ENCODE measurements at places on chromosomes 1 and 21.

DNA sequence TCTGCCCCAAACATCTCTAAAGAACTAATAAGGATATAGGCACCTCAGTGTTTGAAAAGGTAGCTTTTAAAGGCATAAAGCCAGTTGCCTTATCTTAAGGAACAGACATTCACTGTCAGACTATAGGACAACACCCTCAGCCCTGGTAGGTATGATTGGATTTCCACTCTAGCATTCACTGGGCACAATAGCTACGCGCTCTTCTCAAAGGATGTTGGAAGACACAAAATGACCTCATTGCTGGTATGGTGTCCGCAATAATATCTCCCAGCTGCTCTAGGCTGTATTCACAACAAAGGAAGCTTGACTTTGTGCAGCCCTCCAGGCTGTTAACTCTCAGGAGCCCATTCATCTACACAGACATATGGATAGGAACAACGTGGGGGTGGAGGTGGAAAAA lies 119.4 kb upstream of the CXADR start:
- no peak for DNase-seq

DNA sequence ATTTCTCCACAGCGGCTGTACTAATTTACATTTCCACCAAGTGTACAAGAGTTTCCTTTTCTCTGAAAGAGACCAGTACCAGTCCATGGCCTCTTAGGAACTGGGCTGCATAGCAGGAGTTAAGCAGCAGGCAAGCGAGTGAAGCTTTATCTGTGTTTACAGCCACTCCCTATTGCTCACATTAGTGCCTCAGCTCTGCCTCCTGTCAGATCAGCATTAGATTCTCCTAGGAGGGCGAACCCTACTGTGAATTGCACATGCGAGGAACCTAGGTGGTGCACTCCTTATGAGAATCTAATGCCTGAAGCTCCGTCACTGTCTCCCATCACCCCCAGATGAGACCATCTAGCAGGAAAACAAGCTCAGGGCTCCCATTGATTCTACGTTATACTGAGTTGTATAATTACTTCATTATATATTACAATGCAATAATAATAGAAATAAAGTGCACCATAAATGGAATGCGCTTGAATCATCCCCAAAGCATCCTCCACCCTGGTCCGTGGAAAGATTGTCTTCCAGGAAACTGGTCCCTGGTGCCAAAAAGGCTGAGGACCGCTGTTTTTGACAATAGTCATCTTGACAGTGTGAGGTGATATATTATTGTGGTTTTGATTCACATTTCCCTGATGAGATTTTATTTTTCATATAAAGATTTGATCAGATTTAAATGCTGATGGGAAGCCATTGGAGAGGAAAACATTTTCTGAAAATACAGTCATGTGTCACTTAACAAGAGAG lies 45.5 kb upstream of the MRPS6 start:
- no peak for DNase-seq

DNA sequence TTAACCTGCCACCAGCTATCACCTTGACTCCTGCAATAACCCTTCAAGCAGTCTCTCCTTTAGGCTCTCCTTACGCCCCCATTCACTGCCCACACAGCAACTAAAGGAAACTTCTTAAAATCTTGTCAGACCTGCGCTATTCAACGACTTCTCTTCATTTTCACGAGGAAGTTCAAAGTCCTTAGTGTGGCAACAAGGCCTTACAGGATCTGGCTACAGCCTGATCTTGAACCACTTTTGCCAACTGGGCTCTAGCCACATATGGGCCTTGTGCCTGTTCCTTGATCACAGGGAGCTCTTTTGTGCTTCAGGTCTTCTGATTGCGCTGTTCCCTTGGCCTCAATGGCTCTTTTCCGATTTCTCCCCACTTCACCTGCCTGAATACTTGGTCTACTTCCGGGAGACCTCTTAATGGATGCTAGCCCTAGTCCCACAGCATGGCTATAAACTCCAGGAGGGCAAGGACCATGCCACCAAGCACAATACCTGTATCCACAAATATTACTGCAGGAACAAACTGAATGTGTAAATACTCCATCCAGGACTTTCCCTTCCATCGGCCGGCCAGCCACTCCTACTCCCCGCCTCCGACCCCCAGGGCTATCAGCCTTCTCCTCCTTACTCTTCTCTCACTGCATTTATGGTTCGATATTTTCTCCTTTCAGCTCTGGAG lies 2.3 kb upstream of the CTNNBIP1 start:
- DNase-seq: no peak

DNA sequence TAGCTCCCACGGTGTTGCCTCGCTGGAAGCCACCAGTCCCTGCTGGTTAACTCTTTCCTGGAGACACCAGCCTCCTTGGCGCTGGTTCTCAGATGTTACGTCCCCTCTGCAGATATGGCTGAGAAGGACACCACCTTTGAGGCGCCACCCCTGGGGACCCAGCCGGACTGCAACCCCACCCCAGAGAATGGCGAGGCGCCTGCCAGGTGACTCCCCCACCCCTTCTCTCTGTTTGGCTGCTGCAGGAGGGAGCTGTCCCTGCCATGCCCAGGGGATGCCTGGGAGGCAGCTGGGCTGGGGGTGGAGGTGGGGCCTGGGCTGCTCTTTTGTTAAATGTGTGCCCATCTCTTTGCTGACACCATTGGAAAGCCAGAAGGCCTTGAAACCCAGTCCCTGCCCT lies 43.6 kb upstream of the TNFRSF1B start:
- no peak for DNase-seq

GRCh38 chr1:219963432-219963831 lies 35.1 kb upstream of the SLC30A10 start:
- no peak for DNase-seq

DNA sequence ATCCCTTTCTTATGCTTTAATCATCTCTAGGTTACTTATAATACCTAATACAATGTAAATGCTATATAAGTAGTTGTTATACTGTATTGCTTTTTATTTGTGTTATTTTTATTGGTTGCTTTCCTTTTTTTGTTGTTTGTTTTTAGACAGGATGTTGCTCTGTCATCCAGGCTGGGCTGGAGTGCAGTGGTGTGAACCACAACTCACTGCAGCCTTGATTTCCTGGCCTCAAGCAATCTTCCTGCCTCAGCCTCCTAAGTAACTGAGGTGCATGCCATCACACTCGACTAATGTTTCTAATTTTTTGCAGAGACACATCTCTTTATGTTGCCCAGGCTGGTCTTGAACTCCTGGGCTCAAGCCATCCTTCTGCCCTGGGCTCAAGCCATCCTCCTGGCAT lies 26.9 kb downstream of the KRTAP19-8 start:
- DNase-seq: no peak

DNA sequence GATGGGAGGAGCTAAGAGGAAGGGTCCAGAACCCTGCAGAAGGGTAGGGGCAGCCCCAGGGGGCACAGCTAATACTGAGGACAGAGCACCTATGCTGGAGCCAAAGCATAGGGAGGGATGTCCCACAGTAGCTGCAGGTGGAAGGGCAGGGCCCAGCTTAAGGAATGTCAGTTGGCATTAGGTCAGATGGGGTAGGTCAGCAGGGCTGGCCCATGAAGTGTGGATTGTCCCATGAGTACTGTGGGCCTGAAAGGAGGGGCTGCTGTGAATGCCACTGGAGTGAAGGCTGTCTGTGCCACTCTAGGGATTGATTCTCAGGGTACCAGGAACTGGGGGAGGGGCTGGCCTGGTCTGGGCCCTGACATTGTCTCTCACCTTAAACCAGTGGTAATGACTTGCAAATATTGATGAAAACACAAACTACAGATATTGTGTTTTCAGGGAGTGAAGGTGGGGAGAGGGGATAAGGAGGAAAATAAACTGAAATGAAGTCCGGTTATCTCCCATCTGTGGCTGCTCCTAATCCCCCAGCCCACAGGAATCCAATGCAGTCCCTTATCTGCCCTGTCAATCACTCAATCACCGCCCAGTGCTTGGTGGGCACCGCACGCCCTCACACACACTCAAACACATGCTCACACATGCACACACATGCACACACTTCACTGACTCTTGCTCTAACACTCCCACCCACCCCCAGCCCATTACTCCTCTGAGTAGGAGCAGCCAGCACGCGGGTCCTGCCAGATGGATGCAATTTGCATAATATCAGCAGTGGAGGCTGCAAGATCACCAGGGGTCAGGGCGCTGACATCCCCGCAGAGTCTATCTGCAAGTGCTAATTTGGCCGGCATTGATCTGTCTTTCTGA lies 27.8 kb downstream of the DMAP1 start:
- no peak for DNase-seq

GRCh38 chr1:230400007-230400344 lies 26.2 kb downstream of the PGBD5 start:
- DNase-seq: no peak

- DNase-seq: no peak
These were observed 4.1 kb upstream of the GRIK1 start for GRCh38 chr21:29943885-29944284.

DNA sequence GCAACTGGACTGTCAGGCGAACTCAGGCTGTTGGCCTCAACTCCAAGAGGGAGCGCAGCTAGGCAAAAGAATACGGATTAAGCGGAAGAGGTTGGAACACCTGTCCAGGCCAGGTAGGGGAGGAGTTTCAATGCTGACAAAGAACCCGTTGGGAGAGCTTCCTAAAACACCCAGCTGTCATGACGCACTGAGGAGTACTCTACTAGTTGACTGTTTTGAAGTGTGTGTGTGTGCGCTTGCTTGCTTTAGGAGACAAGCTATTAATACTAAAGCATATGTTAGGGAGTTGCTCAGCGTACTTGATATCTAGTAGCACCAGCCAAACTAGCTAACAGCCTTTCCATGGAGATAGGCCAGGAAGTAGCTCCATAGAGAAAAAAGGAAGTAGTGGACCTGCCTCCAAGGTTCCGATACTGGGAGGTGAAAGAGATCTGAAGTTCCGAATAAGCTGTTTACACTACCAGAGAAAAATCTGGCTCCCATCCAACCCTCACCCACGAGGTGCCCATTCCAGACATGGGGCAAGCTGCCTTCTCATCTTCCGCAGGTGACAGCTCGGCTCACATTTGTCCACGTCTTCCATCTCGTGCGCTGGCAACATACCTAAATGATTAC lies 974 bp upstream of the FNBP1L start:
- no peak for DNase-seq

DNA sequence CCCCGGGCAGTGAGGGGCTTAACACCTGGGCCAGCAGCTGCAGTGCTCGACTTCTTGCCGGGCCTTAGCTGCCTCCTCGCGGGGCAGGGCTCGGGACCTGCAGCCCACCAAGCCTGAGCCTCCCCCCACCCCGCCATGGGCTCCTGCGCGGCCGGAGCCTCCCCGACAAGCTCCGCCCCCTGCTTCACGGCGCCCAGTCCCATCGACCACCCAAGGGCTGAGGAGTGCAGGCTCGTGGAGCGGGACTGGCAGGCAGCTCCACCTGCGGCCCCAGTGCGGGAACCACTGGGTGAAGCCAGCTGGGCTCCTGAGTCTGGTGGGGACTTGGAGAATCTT lies 67.8 kb upstream of the NR5A2 start:
- DNase-seq: no peak

DNA sequence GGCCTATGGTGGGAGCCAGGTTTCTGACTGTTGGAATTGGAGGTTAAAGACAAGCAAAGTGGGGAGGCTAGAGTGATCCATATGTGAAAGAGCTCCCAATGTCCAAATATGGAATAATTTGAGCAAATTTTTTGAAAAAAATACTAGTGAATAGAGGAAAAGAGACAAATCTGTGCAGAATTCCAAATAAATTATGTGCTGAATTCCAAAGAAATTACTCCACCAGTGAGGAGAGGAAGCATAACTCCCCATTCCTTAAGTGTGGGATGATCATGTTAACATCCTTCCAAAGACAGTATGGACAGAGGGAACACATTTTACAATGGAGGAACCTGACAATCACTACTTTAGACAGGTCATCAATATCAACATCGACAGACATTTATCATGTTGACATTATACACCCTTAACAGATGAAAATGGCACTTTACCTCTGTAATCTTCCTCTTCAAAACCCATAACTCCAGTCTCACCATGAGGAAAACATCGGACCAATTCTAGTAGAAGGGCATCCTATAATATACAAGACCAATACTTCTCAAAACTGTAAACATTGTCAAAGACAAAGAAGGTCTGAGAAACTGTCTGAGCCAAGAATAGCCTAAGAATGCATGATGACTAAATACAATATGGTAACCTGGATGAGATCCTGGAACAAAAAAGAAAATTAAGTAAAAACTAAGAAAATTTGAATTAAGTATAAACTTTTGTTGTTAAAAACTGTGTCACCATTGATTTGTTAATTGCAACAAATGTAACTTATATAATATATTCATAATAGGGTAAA lies 71.5 kb upstream of the RGS4 start:
- DNase-seq: no peak

- DNase-seq: no peak
These were observed 9.9 kb upstream of the HAO2 start for GRCh38 chr1:119358636-119359035.

- DNase-seq: no peak
These were observed 91.1 kb upstream of the RGS4 start for GRCh38 chr1:162977944-162978568.

GRCh38 chr1:54225986-54226559 lies 26.1 kb downstream of the MRPL37 start:
- no peak for DNase-seq

GRCh38 chr1:64087768-64088167 lies 115.7 kb upstream of the UBE2U start:
- no peak for DNase-seq

DNA sequence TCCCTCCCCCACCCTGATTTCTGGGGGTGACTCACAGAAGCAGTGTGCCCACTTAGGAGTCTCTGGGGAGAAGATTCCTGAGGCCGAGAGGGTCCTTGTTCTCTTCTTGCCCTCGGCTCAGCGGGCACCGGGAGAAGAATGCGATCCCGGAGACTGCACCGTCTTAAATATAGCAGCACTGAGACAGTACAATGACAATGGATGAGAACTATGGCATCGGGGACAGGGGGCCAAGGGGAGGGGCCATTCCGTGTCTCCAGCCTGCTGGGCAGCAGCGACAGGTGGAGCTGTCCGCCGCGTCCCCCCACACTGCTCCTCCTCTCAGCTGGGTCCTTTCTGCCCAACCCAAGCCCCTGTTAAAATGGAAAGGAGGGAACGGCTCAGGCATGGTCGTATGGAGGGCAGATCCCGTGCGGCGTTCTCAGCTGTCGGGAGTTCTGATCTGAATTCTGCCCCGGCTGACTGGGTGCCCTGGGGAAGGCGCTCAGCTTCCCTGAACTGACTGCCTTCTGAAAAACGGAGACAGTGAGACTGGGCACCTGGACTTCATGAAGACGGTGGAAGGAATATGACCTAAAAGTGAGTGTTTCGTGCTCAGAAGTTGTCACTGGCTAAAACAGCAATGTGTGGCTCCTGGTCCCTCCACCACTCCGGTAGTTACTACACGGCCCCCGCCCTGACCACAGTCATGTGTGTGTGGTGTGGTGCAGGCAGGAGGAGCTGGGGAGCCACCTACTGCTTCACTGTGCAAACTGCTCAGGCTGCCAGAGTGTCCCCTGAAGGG lies at the start of gene MYOM3:
Gene MYOM3, minus strand, starts transcription at position 140 of the 784 bp plus-strand sequence. CDS start 3,499 bp downstream, outside the sequence.
- DNase-seq: peak; percentile 32

- no peak for DNase-seq
These were observed 8.8 kb upstream of the CEP85 start for GRCh38 chr1:26225033-26225831.

DNA sequence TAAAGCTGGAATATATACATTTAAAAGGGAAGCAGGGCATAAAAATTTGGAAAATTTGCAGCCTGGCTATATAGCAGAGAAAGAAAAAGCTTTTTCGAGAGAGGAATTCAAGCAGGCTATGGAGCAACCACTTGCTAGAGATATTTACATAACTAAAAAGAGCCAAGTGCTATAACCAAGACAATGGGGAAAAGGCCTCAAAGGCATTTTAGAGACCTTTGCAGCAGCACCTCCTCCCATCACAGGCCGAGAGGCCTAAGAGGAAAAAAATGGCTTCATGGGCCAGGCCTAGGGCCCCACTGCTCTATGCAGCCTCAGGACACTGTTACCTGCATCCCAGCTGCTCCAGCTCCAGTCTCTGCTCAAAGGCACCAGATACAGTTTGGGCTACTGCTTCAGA lies 37.0 kb downstream of the CAPN9 start:
- DNase-seq: no peak
